ENCODE measurements at places on chromosomes 1 and 21. TPM values are rescaled to one million over a fixed set of nuclear protein-coding genes. Genes with fewer than 3 reads are reported as not detected.

The PLA2G2C gene
- total RNA-seq = not detected

The KLF17 gene
- total RNA-seq = 0.19 TPM

The C4BPA gene
- total RNA-seq = not detected

The C1orf53 gene
- 10.1 TPM for total RNA-seq

The SRGAP2 gene
- total RNA-seq = 35.7 TPM

The ADAMTS4 gene
- total RNA-seq = 110 TPM

The B3GALT5 gene
- total RNA-seq = under 0.01 TPM

The C1orf94 gene
- total RNA-seq = not detected

The ADORA3 gene
- not detected for total RNA-seq

The KIF21B gene
- 0.19 TPM for total RNA-seq

The MPL gene
- total RNA-seq = not detected

The STK40 gene
- total RNA-seq = 18.6 TPM

The RBP7 gene
- total RNA-seq = not detected

The CDC20 gene
- total RNA-seq = 161 TPM

The OR10J1 gene
- total RNA-seq = not detected

The OR2L2 gene
- not detected for total RNA-seq

The SPRR1A gene
- total RNA-seq = not detected

The AMY2A gene
- not detected for total RNA-seq

The DESI2 gene
- 42.0 TPM for total RNA-seq

The ZNF644 gene
- total RNA-seq = 45.7 TPM

The S1PR1 gene
- 3.1 TPM for total RNA-seq

The SH3GLB1 gene
- total RNA-seq = 48.1 TPM

The FAM89A gene
- total RNA-seq = 5.9 TPM

The ERG gene
- total RNA-seq = 0.56 TPM

The FOXD3 gene
- total RNA-seq = not detected

The TSTD1 gene
- 41.4 TPM for total RNA-seq

The ADGRB2 gene
- total RNA-seq = 8.2 TPM

The OR13G1 gene
- not detected for total RNA-seq

The FCER1A gene
- total RNA-seq = not detected

The TEKT2 gene
- total RNA-seq = 0.28 TPM

The LRRC3 gene
- total RNA-seq = 0.85 TPM

The CFHR1 gene
- total RNA-seq = 0.19 TPM

The GPN2 gene
- 7.5 TPM for total RNA-seq

The SEMA6C gene
- 1.3 TPM for total RNA-seq

The SDC3 gene
- 6.9 TPM for total RNA-seq

The ANGPTL3 gene
- not detected for total RNA-seq

The NEGR1 gene
- 13.8 TPM for total RNA-seq

The CASQ2 gene
- total RNA-seq = under 0.01 TPM

The C1orf87 gene
- not detected for total RNA-seq

The GNG4 gene
- total RNA-seq = under 0.01 TPM

The CSRP1 gene
- 317 TPM for total RNA-seq

The S100A3 gene
- total RNA-seq = 2.8 TPM

The TMEM54 gene
- 25.9 TPM for total RNA-seq
